NCI-H1417 treated with DMSO at 0.1 percent for 48 hours (cell line): ENCODE measurements at places on chromosomes 4 and X.

DNA sequence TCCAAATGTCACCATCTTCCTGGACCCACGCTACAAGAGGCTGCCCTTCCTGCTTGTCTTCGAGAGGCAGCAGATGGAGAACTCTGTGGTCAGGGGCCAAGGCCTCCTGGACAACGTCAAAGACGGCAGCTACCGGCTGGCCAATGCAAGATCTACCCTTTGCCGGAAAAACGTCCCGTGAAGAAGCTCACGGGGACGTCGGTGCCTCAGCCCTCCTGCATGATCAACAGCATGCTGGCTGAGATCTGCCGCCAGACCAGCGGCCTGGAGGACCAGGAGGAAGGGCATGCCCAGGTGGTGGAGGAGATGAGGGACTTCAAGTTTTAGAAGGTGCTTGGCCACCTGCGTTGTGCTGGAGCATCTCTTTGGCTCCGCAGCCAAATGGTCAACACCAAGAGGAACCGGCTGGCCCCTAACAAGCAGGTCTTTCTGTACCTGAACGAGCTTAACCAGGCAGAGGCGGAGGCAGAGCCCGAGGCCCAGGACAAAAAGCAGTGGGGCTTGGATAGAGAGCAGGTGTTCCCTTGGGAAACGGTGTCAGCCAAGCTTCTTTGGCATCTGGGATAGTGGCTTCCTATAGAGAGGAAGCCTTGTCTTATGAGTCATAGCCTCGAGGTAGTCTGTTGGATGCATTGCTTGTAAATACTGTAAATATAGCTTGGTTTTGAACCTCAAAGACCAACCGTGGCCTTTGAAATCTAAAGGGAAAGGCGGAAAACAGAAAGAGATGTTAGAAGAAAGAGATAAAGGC is 94.8 kb upstream of the ELOVL6 start:
- DNase-seq, result no peak

DNA sequence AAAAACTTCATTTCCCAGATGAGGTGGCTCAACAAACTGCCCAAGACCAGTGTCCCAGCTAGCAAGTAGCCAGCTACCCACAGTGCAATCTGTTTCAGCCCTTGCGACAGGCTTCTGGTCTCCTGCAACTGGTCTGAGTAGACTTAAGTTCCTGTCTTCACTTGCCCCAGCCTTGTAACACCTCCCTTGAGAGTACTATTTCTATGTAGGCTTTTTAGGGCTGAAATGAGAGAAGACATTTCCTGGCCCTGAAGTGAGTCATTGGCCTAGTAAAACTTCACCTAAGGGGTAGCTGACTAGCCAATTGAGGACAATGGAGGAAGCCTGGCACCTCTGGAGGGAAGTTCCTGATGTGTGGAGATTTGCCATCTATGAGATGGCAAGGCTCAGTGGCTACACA is 80.1 kb upstream of the STIM2 start:
- DNase-seq, result no peak

GRCh38 chrX:86021652-86022289 is 25.6 kb downstream of the CHM start:
- no peak for DNase-seq

GRCh38 chrX:152061083-152061482 is 77.3 kb downstream of the MAGEA10 start:
- no peak for DNase-seq

- no peak for DNase-seq
These were observed 64.7 kb downstream of the TMEM156 start for GRCh38 chr4:38967260-38968095.

GRCh38 chrX:25125483-25125882 is 109.7 kb upstream of the ARX start:
- DNase-seq, result no peak

- DNase-seq, result no peak
These were observed 13.7 kb upstream of the ADD1 start for GRCh38 chr4:2829933-2830451.

GRCh38 chr4:110211770-110212061 is 13.3 kb upstream of the ELOVL6 start:
- DNase-seq, result no peak

GRCh38 chr4:73438582-73439215 is 2.7 kb downstream of the AFP start:
- DNase-seq, result no peak

- no peak for DNase-seq
These were observed 46.8 kb upstream of the GC start for GRCh38 chr4:71830497-71831190.

- no peak for DNase-seq
These were observed 6.1 kb downstream of the F8A1 start for GRCh38 chrX:154892296-154892695.
